ENCODE measurements at places on chromosomes 3 and 15.

GRCh38 chr15:73712107-73712506 lies 27.9 kb downstream of the CD276 start:
- DNase-seq = no peak

- DNase-seq = no peak
These were observed 617.5 kb downstream of the ZPLD1 start for GRCh38 chr3:103052236-103052830.

DNA sequence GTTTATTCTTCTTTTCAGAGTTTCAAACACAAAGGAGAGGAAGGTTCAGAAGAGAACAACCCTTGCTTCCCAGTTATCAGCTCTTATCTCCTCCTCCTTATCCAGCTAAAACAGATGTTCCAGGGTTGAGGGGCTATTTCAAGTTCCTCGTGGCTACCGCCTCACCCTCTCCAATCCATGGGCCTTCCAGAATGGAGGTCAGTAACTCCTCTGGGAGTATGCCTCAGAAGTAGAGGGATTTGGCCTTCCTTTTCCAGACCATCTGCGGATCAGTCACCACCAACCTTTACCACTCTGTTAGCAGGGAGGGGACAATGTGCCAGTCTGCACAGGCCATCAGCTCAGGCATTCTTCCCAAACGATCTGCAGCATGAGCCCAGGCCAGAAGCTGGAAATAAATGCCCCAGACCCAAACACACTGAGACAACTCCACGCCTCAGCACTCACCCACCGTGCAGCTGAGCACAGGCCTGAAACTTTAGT lies 14.8 kb downstream of the HTR3C start:
- DNase-seq = no peak

DNA sequence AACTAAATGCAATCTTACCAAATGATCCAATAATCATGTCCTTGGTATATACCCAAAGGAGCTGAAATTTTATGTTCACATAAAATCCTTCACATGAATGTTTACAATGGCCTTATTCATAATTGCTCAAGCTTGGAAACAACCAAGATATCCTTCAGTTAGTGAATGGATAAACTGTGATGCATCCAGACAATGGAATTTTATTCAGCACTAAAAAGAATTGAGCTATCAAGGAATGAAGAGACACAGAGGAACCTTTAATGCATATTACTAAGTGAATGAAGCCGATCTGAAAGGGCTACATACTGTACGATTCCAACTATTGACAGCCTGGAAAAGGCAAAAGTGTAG lies 168.4 kb downstream of the PDE8A start:
- DNase-seq = no peak

DNA sequence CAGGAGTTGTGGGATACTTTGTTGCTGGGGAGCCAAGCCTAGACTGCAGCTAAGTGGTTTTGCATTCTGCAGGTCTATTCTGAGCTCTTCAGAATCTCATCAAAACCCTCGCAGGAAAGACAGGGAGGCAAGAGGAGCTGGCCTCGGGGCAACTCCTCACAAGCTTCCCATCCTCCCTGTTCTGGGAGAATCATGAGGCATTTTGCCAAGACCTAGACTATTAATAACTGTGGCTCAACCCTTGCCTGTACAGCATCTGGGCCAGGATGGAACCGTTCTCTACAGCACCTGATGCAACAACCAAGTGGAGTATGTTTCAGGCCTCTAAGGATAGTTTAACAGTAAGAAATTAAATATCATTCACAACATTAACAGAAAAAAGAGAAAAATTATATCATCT lies 20.2 kb upstream of the SLC6A20 start:
- DNase-seq = no peak

DNA sequence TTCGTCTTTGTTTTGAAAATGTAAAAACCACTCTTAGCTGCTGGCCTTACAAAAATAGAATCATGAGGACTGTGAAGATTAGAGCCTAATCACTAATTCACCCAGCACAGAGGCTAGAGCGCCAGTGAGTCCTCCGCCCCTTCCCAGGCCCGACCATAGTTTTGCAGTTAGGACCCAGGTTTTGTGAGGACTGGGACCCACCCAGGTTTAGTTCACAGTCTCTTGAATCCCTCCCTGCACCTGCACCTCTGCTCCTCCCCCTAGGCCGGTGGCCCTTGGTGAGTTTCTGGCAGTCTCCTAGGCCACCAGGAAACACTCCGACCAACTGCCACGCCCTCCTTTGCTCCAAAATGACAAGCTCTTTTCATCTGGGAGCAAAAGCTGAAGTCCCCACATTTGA lies 136.0 kb upstream of the CCDC54 start:
- no peak for DNase-seq

DNA sequence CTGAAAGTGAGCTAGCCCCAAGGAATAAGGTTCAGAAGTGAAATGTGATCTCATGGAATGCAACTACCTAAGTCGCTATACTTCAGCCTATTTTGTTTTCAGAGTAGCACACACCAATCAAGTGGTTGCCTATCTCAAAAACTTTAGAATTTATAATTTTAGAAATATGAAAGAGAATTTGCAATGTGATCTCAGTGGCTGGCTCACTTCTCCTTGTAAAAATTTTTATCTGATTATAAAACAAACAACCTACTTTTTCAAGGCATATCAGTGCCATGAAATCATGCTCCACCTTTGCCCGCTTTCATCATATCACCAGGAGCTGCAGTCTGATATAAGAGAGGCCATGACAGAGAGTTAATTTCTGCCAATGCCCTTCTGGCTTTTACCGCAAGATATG lies 47.3 kb downstream of the CLDN11 start:
- DNase-seq = no peak

DNA sequence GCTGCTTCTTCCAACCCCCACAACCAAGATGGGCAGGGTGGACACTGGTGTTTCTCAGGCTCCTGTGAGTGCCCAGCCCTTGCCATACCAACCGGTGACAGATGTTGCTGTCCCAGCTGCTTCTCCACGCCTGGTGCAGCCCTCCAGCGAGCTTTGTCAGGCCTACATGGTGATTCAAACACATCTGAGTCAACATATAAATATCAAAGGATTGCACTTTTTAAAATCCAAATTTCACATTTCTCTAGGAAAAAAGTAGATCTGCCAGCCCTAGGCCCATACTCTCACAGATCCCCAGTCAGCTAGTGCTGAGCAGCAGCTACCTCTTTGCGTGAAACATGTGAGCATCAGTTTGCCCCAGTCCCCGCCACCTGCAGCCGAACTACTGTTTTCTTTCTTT lies 52.7 kb downstream of the RPN1 start:
- DNase-seq = no peak

DNA sequence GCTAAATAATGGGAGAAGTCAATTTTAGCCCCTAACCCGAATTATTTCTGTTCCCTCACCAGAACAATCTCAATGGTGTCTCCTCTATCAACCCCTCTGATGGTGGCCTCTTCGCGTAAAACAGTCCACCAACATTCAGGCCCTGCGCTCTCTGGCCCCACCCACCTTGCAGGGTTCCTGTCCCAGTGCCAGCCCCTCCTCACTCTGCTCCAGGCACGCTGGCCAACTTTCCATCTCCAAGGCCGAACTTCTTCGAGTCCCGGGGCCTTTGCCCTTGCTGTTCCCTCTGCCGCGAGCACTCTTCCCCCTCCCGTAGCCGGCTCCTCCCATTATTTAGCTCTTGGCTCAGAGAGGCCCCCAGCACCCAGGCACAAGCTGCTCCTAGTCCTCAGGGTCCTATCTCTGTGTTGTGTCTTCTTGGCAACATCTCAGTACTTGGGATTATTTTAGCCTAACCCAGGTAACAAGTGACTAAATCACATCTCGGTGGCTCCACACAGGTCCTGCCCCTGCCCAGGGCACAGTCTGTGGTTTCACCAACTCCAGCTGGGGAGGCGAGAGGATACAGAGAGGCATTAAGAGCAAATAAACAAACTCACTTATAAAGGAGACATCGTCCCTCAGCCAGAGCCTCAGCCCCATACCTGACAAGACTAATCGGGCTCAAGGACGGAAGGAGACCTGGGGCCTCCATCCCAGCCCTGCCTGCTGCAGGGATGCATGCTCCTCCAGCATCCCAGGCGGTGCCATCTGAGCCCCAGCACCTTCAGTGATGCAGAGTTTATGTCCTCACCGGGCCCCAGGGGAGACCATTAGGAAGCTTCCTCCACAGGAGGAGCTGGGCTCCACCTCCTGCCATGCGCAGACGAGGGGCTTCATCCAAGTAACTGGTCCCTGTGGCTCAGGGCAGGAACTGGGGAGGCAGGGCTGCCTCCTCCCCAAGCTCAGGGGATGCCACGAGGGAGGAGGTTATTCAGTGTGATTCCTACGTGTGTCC lies 19.7 kb upstream of the IQSEC1 start:
- no peak for DNase-seq

GRCh38 chr3:38651153-38651789 lies 1.8 kb upstream of the SCN5A start:
- peak; percentile 52 for DNase-seq

DNA sequence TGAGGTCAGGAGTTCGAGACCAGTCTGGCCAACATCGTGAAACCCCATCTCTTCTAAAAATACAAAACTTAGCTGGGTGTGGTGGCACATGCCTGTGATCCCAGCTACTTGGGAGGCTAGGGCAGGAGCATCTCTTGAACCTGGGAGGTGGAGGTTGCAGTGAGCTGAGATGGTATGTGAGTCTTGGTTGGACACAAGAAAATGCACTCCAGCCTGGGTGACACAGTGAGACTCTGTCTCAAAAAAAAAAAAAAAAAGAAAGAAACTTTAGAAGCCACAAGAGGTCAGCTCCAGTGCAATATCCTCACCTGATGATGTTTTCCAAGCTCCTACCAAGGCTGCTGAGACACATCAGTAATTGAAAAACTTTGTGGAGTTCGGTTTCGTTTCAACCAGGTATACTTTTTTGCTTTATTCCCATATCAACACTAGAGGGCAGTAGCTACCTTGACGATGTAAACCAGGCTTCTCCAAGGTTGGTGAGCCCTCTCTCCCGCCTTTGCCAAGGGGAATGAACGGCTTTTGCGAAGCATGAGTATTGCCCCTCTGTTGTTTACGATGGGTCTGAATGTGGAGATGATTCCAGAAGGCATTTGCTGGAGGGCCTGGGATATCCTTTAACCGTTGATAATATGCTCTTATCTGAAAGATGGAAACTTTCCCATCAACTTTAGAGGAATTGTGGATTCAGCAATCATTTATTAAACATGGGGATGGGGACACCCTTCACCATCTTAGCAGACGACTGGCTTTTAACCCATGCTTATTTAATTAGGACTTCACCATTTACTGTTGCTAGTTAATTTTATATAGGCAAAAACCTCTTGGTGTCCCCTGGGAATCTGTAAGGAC lies 202.8 kb downstream of the SV2B start:
- DNase-seq = peak; percentile 66

GRCh38 chr3:184772667-184773272 lies 39.2 kb upstream of the VPS8 start:
- DNase-seq = no peak

DNA sequence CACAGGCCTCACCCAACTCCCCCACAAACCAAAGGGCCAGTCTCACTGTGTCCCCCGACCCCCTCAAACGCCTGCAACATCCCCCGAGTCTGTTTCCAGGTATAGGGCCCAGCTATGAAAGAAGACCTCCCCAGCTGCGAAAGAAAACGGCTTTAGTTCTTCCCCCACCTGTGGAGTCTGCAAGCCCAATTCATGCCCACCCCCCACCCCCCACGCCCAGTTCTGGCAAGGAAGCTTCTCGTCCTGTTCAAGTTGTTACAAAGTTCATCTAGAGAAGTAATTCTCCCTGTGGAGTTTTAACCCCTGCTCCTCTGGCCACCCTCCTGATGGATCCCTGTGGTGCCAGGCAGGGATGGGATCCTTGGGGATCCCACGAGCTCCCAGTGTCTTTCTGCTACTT lies 54.4 kb downstream of the CCDC66 start:
- no peak for DNase-seq

DNA sequence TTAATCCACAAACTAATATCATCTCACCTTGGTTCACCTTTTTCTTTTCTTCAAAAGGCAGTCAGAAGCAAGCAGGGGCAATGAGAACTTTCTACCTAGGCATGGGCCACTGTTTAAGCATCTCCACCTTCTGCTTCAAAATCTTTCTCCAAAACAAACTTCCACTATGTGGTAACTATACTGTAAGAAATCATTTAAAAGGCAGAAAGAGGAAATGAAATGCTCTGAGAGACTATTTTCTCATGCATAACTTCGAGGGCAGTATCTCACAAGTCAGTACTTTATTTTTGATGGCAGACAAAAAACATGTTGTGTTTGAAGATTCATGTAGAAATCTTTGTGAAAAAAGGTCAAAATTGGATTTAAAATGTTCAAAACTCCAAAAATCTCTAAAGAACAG lies 419.7 kb downstream of the ZBTB20 start:
- no peak for DNase-seq

GRCh38 chr3:169268286-169268776 lies 395.2 kb downstream of the MECOM start:
- DNase-seq = no peak

GRCh38 chr3:194826594-194826993 lies 140.9 kb downstream of the FAM43A start:
- no peak for DNase-seq

- no peak for DNase-seq
These were observed 235.2 kb downstream of the DTWD1 start for GRCh38 chr15:49855917-49856637.

All from NCI-H510A treated with DMSO at 0.1 percent for 48 hours (cell line).